ENCODE measurements at places on chromosomes 7 and 10. TPM values are rescaled to one million over a fixed set of nuclear protein-coding genes. Genes with fewer than 3 reads are reported as not detected.

DNA sequence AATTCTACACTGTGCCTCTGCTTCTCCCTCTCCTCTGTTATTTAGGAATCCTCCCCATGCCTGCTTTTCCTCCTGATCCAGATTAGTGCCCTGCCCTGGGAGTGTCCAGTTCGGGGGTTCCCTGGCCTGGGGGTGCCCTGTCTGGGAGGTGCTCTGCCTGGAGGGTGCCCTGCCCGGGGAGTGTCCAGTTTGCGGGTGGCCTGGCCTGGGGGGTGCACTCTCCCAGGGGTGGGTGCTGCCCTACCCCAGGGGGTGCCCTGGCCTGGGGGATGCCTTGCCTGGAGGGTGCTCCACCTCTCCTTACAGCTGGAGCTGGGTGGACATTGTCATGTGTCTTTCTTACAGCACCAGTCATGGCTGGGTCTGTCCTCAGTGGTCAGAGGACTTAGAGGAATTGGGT is 20.2 kb downstream of the RAMP3 start:
- H3K27me3 ChIP-seq, result peaks cover 11% of the 10 kb centered on the region
- H3K27ac ChIP-seq, result no peak overlapping the region
- no peak for DNase-seq
- no peaks in the 10 kb centered on the region for H3K4me1 ChIP-seq
- no peak overlapping the region for H3K4me3 ChIP-seq
- H3K36me3 ChIP-seq, result no peaks in the 10 kb centered on the region

- H3K4me1 ChIP-seq, result peaks cover 44% of the 10 kb centered on the region
- no peak overlapping the region for H3K4me3 ChIP-seq
- H3K27ac ChIP-seq, result peak overlapping the region; percentile 37
- no peak for DNase-seq
- peaks cover 2% of the 10 kb centered on the region for H3K36me3 ChIP-seq
- no peaks in the 10 kb centered on the region for H3K27me3 ChIP-seq
These were observed 5.0 kb downstream of the TPK1 start for GRCh38 chr7:144830811-144831210.

GRCh38 chr7:146539836-146540235 is 423.2 kb downstream of the CNTNAP2 start:
- no peaks in the 10 kb centered on the region for H3K27me3 ChIP-seq
- no peak overlapping the region for H3K27ac ChIP-seq
- DNase-seq, result no peak
- H3K36me3 ChIP-seq, result no peaks in the 10 kb centered on the region

DNA sequence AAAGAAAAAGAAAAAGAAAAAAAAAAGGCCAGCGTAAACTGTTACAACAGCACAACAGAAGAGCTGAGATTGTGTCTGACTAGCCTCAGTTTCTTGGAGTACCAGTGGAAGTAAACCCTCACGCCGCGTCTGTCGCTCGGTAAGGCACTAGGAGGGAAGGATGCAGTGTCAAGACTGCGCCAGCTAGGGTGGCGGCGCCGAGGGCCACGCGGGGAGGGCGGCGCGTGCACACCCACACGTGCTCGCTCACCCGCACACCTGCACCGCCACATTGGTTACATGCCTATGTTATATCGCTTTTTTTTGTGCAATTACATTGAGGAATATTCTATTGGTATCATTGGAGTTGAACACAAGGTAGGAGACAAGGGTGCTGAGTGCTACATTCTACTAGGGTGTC is 48.2 kb downstream of the CLEC2L start:
- peaks cover 15% of the 10 kb centered on the region for H3K36me3 ChIP-seq
- no peak overlapping the region for H3K4me3 ChIP-seq
- DNase-seq, result no peak
- no peak overlapping the region for H3K27ac ChIP-seq

GRCh38 chr7:5596046-5596895 is 172.6 kb upstream of the TNRC18 start:
- H3K27me3 ChIP-seq, result peaks cover 17% of the 10 kb centered on the region
- peak overlapping the region; percentile 75 for H3K4me3 ChIP-seq
- peak; percentile 56 for DNase-seq
- H3K4me1 ChIP-seq, result peaks cover 21% of the 10 kb centered on the region

DNA sequence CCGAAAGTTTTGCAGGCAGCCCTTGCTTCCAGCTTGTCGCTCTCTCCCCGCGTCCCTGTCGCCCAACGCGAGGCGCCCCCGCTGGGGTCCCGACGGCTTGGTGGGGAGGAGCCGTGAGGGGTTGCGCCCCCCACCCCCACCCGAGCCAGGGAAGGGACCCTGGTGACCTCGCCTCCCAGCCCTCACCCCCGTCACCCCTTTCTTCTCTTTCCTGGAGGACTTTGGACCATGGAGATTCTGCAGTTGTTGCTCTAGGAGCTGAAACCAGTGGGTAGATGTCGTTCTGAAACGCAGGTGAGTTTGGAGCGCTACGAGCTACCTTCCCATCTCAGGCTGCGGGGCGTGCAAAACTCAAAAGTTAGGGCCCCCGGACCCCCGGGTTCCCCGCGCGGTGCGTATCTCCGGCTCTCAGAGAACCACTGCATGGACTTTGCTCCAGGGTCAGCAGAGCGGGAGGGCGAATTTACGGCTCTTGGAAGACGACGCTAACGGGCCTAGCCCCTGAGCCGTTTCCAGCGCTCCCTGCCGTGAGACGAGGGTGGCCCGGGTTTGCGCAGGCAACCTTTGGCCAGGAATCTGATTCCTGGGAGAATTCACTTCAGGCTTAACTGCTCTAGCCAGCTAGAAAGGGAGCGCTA is 684 bp upstream of the ATXN7L1 start:
- peaks cover 36% of the 10 kb centered on the region for H3K27me3 ChIP-seq
- H3K4me1 ChIP-seq, result peaks cover 42% of the 10 kb centered on the region
- peak overlapping the region; percentile 78 for H3K4me3 ChIP-seq

GRCh38 chr7:108815815-108816214 is 246.1 kb downstream of the DNAJB9 start:
- H3K36me3 ChIP-seq, result no peaks in the 10 kb centered on the region
- no peak for DNase-seq
- H3K27ac ChIP-seq, result no peak overlapping the region
- H3K27me3 ChIP-seq, result no peaks in the 10 kb centered on the region
- no peaks in the 10 kb centered on the region for H3K4me1 ChIP-seq

- peak overlapping the region; percentile 35 for H3K27ac ChIP-seq
- H3K27me3 ChIP-seq, result no peaks in the 10 kb centered on the region
- H3K36me3 ChIP-seq, result peaks cover 46% of the 10 kb centered on the region
- peaks cover 60% of the 10 kb centered on the region for H3K4me1 ChIP-seq
- no peak for DNase-seq
These were observed 18.8 kb upstream of the SH2D4B start for GRCh38 chr10:80518807-80519360.

- DNase-seq, result no peak
- no peaks in the 10 kb centered on the region for H3K4me1 ChIP-seq
- H3K4me3 ChIP-seq, result no peak overlapping the region
These were observed 76.2 kb downstream of the RNF133 start for GRCh38 chr7:122622682-122623081.

DNA sequence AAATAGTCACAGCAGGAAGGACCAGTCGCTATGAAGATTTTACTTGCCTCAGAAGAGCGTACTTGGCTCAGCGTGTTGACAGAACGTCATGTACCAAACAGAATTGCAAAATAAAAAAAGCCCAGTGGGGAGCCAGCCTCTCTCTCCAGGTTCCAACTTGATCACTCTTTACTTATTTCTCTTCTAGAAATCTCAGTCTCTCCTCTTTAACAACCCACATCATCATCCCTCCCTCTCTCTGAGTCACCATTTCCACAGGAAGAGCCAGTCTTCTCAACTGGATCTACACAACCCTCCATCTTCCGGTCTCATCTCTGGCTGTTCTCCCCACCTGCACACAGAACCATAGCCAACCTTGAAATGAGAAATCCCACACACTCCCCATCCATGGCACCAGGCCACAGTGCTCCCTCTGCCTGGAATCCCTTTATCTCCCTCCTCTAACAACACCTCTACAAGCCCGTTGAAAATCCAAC is 718.3 kb downstream of the GRID1 start:
- no peak overlapping the region for H3K4me3 ChIP-seq
- DNase-seq, result no peak
- no peaks in the 10 kb centered on the region for H3K4me1 ChIP-seq

DNA sequence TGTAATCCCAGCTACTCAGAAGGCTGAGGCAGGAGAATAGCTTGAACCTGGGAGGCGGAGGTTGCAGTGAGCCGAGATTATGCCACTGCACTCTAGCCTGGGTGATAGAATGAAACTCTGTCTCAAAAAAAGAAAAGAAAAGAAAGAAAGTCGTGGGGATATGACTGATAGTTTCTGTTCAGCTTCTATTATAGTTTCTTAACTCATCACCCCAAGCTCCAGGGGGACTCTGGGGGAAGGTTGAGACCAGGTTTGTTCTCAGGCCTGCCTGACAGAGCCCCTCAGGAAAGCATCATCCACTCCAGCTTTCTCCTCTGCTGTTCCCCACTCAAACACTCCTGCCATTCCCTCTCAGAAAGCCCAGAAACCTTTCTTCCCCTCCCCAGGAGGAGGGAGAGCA is 542.4 kb upstream of the GALNT17 start:
- no peaks in the 10 kb centered on the region for H3K36me3 ChIP-seq
- no peak overlapping the region for H3K27ac ChIP-seq
- no peak for DNase-seq
- peaks cover 5% of the 10 kb centered on the region for H3K27me3 ChIP-seq
- H3K4me1 ChIP-seq, result no peaks in the 10 kb centered on the region

- H3K36me3 ChIP-seq, result peaks cover 19% of the 10 kb centered on the region
- no peak for DNase-seq
- no peak overlapping the region for H3K27ac ChIP-seq
- H3K4me3 ChIP-seq, result no peak overlapping the region
These were observed 9.5 kb downstream of the CISD1 start for GRCh38 chr10:58278274-58278961.

DNA sequence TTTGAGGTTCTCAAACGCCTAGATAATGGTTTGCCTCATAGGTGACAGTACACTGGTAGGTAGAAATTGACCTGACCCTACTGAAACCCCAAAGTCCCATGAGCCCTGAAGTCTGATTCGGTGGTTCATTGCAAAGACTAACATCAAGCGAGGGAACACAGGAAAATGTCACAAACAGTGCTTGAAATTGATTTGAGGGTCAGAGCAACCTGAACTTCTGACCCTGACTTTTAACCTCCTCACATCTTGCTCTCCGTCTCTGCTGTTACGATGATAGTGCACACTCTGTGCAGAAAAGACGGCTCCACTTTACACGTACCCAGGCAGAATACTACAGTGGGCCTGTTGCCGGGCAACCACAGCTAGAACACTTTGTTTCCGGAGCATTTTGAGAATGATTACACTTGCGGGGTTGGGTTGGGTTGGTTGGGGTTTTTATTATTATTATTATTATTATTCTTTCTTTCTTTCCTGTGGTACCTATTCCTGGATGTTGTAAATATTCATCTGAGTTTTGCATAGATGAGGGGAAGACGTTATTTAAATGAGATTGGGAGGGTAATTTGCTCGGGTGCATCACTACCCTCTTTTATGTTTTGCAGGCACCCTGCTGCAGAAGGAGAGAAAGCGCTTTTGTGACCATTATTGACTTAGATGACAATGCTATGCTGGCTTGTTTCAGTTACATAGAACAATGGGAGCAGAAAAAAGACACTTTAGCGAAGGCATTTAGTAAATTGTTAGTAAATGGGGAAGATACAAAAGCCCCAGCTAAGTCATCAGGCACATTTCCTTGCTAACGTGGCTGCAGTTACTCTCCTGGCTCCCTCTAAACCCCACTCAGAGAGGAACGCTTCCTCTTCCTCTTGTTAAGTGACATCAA is 438.1 kb upstream of the NRP1 start:
- H3K36me3 ChIP-seq, result no peaks in the 10 kb centered on the region
- H3K4me1 ChIP-seq, result no peaks in the 10 kb centered on the region
- peaks cover 2% of the 10 kb centered on the region for H3K27me3 ChIP-seq

DNA sequence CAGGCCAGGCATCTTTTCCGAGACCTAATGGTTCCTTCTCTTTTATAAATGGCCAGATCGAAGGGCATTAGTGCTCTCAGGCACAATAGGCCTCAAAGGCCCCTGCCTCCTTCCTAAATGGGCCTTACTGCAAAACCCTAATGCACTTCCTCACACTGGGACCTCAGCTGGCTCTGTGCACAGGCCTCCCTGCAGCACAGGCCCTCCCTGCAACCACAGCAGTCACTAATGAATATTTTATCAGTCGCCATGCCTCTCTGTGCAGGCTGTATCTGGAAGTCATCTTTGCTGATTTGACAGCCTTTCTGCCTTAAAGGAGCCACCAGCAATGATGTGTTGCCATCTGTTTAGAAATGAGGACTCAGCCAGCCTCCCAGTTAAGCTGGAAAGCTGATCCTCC is 54.9 kb upstream of the SDK1 start:
- no peaks in the 10 kb centered on the region for H3K36me3 ChIP-seq
- no peak overlapping the region for H3K27ac ChIP-seq
- DNase-seq, result no peak
- peaks cover 11% of the 10 kb centered on the region for H3K27me3 ChIP-seq
- H3K4me3 ChIP-seq, result no peak overlapping the region
- H3K4me1 ChIP-seq, result no peaks in the 10 kb centered on the region

- no peak overlapping the region for H3K4me3 ChIP-seq
- no peak for DNase-seq
- no peaks in the 10 kb centered on the region for H3K4me1 ChIP-seq
- no peak overlapping the region for H3K27ac ChIP-seq
- H3K27me3 ChIP-seq, result peaks cover 2% of the 10 kb centered on the region
These were observed 85.7 kb downstream of the SUGCT start for GRCh38 chr7:40220421-40220911.

DNA sequence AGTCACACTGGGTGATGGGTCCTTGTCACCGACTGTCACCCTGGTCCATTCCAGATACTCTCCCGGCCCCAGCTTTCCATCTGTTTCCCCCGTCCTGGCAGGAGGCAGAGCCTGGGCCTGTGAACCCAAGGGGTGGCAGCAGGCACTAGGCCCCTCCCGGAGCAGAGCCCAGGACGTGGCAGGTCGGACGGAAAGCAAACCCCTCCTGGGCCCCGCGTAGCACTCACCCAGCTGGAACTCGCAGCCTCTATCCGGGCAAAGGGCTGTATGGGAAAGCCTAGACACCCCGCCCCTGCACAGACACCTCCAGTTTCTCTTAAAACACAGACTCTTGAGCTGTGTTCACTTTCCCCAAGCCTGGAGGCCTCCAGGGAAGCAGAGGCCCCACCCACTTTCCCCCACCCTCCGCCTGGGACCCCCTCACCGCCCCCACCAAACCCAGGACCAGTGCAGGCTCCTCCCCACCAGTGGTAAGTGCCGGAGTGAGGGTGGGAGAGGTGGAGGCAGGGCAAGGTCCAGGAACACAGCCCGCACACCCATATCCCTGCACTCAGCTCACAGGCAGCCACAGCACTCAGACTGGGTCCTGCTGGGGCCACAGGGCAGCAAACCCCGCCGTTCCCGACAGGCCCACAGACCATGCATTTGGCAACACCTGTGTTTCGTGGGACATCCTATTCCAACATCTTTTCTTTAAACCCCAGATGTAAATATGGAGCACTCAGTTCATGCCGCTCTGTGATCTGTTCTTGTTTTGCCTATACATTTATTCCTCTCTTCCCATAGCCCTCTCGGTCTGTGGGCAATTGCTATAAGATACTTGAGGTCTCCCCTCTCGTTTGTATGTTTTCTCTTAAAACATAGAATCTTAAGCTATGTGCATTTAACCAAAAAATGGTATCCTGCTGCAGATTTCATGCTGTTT is 98.2 kb upstream of the PDGFA start:
- no peak for DNase-seq
- H3K4me1 ChIP-seq, result peaks cover 48% of the 10 kb centered on the region
- H3K4me3 ChIP-seq, result peak overlapping the region; percentile 82
- H3K27me3 ChIP-seq, result no peaks in the 10 kb centered on the region
- peaks cover 23% of the 10 kb centered on the region for H3K36me3 ChIP-seq

The FAM25G gene
- not detected for total RNA-seq

The LIPM gene
- total RNA-seq, result not detected

The ERVW-1 gene
- total RNA-seq, result not detected

The GNGT1 gene
- total RNA-seq, result not detected

The AGR2 gene
- not detected for total RNA-seq

The PLAC9 gene
- total RNA-seq, result not detected

The A1CF gene
- not detected for total RNA-seq

The MMP21 gene
- total RNA-seq, result not detected

The SPDYE17 gene
- not detected for total RNA-seq

The ZP3 gene
- 4.2 TPM for total RNA-seq

The PRRT4 gene
- 0.21 TPM for total RNA-seq

The FAM131B gene
- total RNA-seq, result 0.54 TPM

All from activated T-helper 1 cell treated with anti-CD3 and anti-CD28 coated beads, Interleukin-12 subunit alpha, Interleukin-12 subunit beta, Interleukin-2, Interleukin-4 antibody, amounts not matched to agents 30 ng/mL and 10 ng/mL and 1 ng/mL, durations not matched to agents 14 hours and 24 hours and 36 hours (primary cell).